ENCODE measurements at places on chromosomes 5 and 9.

GRCh38 chr5:36033486-36033885, 33.2 kb downstream of the UGT3A2 start:
- DNase-seq = no peak

DNA sequence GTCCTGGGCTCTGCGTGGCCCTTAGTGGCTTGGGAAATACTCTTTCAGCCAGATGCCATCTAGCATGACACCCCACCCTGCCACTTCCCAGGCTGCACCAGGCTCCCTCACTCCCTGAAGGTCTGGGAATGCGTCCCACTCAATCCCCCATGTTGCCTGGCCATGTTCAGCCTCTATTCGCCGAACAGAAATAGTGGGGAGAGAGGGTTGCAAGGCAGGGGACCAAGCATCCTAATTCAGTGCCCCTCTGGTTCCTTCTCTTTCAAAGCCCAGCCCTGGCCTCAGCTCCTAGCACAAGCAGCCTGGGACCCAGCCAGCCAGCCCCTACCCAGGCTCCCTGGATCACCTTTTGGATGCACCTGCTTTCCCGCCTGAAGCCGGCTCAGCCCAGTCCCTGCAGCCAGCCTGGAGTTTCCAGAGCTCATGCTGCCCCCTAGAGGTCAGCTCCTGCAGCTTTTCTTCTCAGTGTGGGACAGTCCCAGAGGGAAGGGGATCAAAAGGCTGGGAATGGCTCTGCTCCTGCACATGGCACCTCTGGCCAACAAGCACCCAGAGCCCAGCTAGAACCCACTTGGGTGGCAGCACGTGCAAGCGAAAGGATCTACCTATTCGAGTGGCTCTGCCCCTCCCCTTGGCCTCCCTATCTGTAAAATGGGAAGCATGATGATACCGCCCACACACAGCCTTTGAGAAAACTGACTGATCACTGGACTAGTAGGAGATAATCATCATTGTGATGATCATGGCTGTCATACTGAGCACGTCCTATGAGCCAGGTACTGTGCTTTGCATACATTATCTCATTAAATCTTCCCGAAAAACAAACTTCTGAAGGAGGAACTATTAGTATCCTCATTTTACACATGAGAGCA, 48.7 kb upstream of the C5orf58 start:
- peak; percentile 19 for DNase-seq

GRCh38 chr5:68345582-68345981, 130.0 kb downstream of the PIK3R1 start:
- DNase-seq = no peak

GRCh38 chr5:163512526-163512925, 7.1 kb downstream of the MAT2B start:
- DNase-seq = no peak

DNA sequence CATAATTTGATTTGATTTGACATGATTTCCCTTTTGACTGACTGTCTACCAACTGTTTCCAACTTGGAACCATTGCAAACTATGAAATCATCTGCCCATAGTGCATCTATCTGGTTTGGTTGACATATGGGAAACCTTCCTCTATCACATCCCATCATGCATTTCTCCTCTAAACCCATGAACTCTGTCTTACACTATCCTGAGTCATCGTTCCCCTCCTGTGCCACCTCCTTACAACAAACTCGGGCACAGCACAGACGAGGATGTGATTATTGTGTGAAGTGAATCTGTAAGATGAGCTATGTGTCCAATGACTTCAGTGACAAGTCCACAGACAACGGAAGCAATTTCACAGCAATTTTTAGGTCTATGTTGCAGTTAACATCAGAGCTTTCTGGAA, 126.1 kb downstream of the NPR3 start:
- no peak for DNase-seq
